Camera-type eye (tissue), 1 donor: ENCODE measurements at places on chromosomes 2 and 18. TPM values are rescaled to one million over a fixed set of nuclear protein-coding genes. Genes with fewer than 3 reads are reported as not detected.

ASAP2 gene
- total RNA-seq = 54.6 TPM

ACKR3 gene
- 26.8 TPM for total RNA-seq

KRCC1 gene
- total RNA-seq = 22.0 TPM

MFSD2B gene
- total RNA-seq = 0.60 TPM

POU3F3 gene
- 4.2 TPM for total RNA-seq

ZNF396 gene
- 5.8 TPM for total RNA-seq

SIX2 gene
- total RNA-seq = 12.4 TPM

RBKS gene
- 3.2 TPM for total RNA-seq

DYTN gene
- total RNA-seq = not detected

CNRIP1 gene
- total RNA-seq = 38.9 TPM

NEU2 gene
- not detected for total RNA-seq

GPR155 gene
- total RNA-seq = 7.9 TPM

EVA1A gene
- total RNA-seq = 13.2 TPM
